ENCODE measurements at places on chromosomes 11 and 22.

DNA sequence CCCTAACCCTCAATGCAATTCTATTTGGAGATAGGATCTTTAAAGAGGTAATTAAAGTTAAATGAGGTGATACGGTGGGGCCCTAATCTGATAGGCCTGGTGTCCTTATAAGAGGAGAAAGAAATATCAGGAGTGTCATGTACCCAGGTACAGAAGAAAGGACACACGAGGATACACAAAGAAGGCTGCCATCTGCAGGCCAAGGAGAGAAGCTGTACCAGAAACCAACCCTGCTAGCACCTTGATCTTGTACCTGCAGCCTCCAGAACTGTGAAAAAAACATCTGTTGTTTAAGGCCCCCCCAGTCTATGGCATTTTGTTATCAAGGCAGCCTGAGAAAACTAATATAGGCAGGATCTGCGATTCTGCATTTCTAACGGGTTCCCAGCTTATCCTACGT, 44.2 kb downstream of the FBXO7 start:
- no peak for DNase-seq

- DNase-seq: no peak
Measured at GRCh38 chr11:86940122-86940777, 14.9 kb downstream of the FZD4 start.

- no peak for DNase-seq
Measured at GRCh38 chr11:19674836-19675235, 37.8 kb upstream of the NAV2 start.

- no peak for DNase-seq
Measured at GRCh38 chr11:119222308-119222707, 16.2 kb downstream of the CBL start.

- no peak for DNase-seq
Measured at GRCh38 chr22:50473088-50473487, 1.7 kb downstream of the SBF1 start.

DNA sequence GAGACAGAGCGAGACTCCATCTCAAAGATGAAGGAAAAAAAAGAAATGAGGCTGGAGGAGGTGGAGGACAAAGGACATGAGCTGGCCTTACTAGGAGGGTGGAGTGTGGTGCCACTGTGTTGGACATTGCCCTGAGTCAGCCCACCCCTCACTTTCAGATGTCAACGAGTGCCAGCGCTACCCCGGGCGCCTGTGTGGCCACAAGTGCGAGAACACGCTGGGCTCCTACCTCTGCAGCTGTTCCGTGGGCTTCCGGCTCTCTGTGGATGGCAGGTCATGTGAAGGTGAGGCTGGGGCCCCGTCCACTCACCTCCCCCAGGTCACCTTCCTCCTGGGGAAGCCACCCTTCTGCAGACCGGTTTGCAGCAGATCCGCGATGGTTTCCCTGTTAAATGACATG, 40.6 kb downstream of the FBLN1 start:
- no peak for DNase-seq

GRCh38 chr11:43690929-43691725, 10.6 kb downstream of the HSD17B12 start:
- DNase-seq: no peak

DNA sequence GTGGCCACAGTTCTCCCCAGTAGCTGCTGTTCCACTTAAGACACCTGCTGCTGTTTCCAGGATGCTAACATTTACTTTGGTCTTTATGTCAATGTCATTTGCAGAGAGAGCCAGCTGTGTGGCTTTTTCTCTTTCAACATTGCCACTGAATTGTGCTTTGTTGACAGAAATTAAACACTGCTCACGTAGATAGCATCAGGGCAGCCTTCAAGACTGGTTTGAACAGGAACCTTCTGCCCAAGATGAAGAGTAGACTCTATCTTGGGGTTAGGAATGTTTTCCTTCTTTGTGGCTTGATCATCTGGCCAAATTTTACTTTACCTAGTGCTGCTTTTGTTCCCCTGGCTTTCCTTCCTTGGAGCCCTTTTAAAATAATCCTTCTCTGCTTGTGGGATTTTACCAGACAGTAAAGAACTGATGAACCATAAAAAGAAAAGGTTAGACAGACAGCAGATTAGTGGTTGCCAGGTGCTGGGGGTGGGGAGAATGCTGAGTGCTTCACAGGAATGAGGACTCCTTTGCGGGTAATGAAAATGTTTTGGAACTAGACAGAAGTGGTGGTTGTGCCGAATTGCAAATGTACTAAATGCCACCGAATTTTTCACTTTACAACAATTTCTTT, 22.7 kb upstream of the XBP1 start:
- no peak for DNase-seq

DNA sequence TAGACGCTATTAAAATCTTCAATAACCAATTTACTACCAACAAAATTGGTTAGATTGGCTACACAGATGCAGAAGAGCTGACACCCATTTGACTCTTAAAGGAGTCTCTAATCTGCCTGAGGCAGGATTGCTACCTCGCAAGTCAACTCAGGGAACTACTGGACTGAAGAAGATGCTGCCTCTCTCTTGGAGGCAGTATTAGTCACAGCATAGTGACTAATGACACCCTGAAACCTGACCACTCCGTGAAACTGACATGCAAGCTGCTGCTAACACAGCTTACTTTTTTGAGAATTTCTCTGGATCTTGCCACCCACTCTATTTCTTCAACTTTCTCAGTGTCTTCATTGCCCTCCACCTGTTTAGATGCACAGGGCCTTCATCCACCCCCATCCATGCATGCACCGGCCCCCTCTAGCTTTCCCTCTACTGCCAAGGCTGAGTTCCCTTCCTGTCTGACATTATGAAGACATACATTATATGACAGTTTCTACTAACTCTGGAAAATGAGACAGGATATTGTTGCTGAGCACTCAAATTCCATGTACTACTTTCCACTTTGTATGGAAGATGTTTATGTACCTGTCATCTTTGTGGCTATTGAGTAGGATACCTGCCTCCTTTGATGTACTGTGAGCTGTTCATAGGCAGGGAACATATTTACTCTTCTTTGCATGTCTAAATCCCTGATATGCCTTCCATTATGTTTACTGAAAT, 183.2 kb downstream of the MSANTD4 start:
- no peak for DNase-seq

DNA sequence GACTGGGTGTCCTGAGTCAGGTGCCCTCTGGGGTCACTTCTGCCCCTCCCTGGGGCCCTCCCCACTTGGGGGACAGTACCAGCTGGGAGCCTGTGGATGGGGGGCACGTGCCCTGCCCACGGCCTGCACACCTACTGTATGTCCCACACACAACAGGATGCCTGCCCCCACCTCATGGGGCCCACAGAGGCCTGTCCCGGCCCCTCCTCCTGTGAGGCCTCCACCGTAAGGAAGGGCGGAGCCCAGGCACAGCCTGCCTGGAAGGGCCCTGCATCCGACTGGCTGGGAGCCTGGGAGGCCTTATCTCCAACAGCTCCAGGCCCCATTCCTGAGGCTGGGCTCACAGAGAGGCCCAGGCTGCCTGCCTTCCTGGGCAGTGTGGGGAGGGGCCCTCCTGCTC, 47.8 kb downstream of the BRSK2 start:
- no peak for DNase-seq

- DNase-seq: no peak
Measured at GRCh38 chr11:61325649-61326414, 7.1 kb downstream of the DDB1 start.

- DNase-seq: no peak
Measured at GRCh38 chr11:67384851-67385366, 6.9 kb upstream of the RAD9A start.

GRCh38 chr11:67238894-67239782, 27.1 kb upstream of the GRK2 start:
- DNase-seq: no peak

DNA sequence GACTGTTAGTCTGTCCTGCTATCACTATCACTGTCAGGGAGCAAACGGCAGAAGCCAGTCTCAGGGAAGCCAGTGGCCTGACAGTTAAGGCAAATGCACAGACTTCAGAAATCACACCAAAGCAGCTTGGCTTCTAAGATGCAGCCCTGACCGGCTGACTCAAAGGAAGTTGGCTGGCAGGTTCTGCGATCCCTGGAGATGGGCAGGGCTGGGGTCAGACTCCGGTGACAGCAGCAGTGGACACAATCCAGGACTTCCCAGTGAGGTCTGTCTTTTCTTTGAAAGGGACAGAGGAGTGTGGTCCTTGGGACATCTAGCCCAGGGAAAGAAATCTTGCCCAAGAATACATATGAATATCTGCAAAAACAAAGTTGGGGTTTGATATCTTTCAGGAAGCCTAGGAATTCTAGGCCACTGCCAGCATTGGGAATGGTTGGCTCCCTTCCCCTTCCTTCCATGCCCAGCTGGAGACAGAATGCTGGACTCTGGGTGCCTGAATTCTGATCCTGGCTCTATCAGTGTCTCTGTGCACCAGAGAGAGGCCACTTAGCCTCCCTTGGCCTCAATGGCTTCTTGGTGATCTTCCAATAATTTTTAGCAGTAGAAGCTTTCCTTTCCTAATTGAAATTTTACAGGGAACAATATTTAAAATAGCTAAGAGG, 108.9 kb downstream of the KIRREL3 start:
- no peak for DNase-seq

DNA sequence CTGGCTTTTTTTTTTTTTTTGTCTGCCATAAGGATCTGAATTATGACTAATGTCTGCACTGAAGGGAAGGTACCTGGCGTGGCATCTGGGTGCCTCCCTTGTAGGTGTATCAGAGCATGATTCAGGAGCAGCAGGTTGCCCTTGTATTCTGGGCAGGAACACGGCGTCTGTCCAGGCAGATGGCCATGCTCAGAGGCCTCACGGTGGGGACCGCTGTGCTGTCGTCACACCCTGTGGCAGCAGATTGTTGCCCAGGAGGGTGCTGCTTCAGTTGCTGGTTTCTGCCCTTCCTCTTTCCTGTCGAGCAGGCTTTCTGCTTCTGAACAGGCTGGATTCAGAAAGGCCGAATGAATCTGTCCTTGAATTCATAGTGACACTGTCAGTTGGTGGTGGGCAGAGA, 11.0 kb downstream of the ZNRF3 start:
- no peak for DNase-seq

GRCh38 chr11:105027678-105028077, 4.7 kb upstream of the CASP5 start:
- DNase-seq: no peak

DNA sequence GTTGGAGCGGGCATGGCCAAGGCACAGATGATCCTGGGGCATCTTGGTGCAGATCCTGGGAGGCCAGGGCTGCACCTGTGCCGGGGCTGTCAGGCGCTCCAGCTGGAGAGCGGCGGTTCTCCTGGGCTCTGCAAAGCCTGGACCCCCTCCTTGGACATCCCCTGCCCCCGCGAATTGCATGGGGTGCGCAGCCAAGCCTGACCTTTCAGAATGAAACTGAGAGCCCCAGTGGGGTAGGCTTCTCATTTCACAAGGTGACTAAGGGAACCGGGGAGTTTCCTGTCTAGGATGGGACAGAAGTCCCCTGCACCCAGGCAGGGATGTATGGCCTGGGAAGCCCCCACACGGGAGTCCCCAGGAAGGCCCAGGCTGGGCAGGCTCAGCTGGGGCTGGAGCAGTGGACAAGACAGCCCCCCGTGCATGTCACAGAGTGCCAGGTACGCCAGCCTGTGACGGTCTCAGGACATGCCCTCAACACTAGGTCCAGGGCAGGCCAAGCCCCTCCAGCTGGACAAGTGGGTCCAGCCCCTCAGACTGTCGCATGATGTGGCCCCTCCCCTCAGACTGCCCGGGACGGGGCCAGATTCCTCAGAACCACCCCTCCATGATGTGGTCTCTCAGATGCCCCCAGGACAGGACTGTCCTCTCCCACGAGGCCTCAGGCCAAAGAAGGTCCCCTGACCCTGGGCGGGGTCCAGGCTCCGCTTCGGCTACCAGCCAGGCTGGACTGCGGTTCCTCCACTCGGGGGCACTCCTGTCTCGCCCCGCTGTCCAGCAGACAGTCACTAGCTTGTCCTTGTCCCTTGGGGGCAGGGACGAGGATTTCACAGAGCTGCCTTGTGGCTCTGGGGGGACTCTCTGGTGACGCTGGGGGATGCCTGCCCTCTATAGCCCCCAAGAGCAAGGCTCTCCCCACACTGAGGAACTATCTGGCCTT, 2.3 kb downstream of the LSP1 start:
- DNase-seq: peak; percentile 63

DNA sequence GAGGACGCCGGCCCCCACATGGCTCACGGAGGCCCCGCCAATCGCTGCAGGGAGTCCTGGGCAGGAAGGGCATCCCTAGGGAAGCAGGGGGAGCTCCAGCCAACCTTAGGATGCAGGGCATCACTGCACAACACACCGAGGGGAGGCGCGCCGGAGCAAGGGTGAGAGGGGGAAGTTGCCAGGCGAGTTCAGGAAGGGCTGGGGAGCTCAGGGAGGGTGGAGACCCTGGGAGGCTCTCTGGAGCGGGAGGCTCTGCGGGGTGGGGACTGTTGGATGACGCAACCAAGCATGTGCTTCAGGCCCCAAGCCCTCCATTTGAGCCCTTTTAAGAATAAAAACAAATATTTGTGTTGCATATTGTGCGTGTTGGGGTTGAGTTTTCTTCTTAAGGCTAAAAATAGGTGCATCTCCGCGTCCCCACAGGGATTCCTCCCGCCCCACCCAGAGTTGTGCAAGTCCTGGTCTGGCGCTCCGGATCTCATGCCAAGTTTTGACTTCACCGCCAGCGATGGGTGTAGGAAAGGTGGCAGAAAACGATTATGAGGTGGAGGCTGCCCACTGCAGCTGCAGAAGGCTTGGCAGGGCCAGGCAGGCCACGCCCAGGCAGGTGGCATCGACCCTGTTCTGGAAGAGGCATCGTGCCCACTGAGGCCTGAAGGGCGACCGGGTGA, 65.2 kb downstream of the WNT7B start:
- DNase-seq: no peak

GRCh38 chr11:93166862-93167261, 30.9 kb downstream of the SLC36A4 start:
- no peak for DNase-seq

DNA sequence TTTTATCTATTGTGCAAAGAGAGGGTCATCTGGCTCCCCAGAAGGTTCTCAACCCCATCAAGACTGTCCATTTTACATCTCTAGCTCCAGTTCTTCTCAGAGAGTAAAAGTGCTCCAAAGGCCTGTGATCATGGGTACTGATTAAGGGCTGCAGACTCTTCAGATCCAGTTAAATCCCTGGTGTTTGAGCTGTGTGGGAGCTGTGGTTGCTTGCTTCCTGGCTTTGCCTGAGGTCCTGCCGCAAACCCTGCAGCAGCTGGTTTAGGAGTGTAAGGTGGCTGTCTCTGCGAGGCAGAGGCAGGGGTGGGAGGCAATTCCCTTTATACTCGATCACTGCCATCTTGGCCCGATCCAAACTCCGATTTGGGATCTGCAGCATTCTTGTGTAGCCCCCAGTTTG, 1.2 kb downstream of the MRPL17 start:
- no peak for DNase-seq

GRCh38 chr11:78784321-78785061, 209.8 kb upstream of the NARS2 start:
- DNase-seq: no peak

DNA sequence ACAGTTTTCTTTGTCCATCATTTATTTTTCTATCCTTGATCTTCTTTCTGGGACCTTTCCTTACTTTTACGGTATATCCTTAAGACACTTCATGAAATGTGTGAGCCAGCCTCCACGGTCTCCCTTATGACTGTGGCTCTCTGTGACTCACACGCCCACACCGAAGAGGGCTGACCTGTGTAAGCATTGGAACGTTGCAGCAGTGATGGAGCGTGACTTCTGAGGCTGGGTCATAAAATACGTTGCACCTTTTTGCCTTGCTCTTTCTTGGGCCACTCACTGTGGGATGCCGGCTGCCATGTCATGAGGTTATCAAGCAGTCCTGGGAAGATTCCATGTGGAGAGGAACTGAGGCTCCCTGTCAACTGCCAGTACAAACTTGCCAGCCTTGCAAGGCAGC, 96.3 kb upstream of the RAB1B start:
- DNase-seq: no peak
